Suppressor macrophage treated with lipopolysaccharide for 4 hours (primary cell): ENCODE measurements at places on chromosomes 6 and 20.
A peak's percentile ranks its signal among the peaks of the same experiment; 100 is the strongest.

DNA sequence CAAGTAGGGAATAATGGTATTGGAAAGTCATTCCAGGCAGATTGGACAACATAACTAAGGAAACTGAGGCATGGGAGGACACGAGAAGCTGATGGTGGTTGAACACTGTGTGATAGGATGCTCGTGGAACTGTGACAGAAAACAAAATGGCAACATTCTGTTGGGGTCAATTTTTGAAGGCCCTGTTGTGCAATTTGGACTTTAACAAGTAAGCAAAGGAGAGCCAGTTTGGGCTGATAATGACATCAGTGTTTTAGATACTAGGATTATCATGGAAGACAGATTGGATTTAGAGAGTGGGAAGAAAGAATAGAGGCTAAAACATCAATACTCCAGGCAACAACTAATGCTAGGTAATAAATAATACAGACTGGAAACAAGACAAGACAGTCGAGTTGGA is 53.1 kb downstream of the PRKN start:
- DNase-seq: no peak

GRCh38 chr20:10536531-10536930 is 101.4 kb downstream of the SLX4IP start:
- no peak for DNase-seq

- DNase-seq: no peak
Measured at GRCh38 chr20:42686057-42686456, 503.6 kb downstream of the PTPRT start.

DNA sequence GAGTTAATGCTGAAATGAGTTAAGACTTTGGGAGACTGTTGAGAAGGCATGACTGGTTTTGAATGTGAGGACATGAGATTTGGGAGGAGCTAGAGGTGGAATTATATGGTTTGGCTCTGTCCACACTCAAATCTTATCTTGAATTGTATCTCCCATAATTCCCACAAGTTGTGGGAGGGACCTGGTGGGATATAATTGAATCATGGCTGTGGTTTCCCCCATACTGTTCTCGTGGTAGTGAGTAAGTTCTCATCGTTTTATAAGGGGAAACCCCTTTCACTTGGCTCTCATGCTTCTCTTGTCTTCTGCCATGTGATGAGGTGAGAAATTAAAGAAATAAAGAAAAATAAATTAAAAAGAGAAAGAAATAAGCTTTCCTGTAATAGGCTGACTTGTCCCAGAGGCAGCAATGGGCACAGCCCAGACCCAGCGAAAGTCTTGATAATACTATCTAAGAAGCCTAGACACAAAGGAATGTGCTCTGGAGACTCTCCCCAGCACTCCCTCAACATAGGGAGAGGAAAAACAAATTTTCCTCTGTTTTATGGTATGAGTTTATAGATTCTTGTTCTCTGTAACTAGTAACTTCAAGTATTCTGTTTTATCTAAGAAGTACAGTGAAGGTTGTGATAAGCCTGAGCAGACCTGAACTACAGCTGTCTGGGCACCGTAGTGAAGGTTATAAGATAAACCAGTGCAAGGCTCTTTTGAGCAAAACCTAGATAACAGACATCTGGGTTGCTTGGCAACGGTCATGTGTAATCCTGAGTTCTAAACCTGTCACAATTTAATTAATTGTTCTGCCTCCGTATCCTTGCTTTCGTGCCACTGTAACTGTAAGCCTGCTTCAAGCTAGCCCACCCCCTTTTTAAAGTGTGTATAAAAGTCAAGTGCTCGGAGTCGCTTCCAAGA is 88.9 kb upstream of the ECI2 start:
- DNase-seq: peak; percentile 23

DNA sequence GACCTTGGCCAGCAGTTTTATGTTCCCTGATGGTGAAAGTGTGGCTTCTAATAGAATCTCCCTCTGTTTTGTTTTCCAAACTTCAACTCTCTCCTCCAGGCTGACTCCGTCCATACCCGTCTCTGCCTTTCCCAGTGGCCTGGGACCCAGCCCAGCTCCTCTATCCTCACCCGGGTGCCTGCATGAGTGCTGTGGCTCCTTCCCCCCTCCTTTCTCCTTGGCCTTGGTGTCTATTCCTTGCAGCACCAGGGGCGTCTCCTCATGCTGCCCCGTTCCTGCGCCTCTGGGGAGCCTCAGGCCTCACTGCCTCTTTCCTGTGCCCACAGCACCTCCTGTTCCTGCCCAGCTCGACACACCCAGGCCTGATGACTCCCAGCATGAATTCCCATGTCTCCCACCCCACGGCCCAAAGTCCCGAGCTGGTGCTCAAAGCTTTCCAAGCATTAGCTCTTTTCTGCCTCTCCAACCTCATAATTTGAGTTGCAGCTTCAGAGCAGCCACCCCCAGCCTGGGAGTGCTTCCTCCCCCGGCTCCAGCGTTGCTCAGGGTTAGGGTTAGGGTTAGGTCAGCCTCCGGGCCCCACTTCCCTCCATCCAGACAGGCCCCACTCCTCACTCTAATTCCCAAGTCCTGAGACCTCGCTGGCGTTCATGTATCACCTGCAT is 56.3 kb upstream of the AFDN start:
- no peak for DNase-seq

DNA sequence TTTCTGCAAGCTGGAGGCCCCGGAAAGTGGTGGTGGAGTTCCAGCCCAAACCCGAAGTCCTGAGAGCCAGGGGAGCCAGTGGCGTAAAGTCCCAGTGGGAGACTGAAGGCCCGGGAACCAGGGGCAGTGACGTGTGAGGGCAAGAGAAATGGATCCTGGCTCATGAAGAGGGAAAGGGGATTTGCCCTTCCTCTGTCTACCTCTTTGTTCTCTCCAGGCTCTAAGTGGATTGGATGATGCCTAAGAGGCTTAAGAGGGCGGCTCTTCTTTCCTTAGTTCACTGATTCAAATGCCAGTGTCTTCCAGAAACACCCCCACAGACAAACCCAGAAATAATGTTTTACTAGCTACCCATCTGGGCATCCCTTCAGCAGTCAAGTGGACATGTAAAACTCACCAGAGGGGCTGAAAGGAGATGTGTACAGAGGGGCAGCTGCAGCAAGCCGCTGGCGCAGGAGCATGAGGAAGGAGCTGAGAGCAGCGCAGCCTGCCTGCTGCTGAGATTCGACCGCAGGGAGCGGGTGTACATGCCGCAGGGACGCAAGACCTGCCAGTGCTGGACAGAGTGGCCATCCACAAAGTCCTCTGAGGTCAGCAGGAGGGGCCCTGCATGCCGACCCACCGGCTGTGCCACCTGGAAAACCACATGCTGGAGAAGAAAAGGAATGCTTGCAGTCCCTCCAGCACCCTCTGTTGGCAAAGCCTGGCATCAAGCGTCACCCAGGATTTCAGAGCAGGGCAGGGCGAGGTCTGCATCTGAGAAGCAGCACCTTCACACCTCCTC is 29.5 kb downstream of the CDYL start:
- DNase-seq: peak; percentile 33

- DNase-seq: no peak
Measured at GRCh38 chr20:64266988-64267387, 11.4 kb downstream of the PCMTD2 start.

GRCh38 chr20:22617160-22617559 is 32.8 kb upstream of the FOXA2 start:
- no peak for DNase-seq
